ENCODE measurements at places on chromosomes 5 and 9.

GRCh38 chr5:96794757-96795156 lies 13.0 kb downstream of the ERAP1 start:
- DNase-seq = no peak

DNA sequence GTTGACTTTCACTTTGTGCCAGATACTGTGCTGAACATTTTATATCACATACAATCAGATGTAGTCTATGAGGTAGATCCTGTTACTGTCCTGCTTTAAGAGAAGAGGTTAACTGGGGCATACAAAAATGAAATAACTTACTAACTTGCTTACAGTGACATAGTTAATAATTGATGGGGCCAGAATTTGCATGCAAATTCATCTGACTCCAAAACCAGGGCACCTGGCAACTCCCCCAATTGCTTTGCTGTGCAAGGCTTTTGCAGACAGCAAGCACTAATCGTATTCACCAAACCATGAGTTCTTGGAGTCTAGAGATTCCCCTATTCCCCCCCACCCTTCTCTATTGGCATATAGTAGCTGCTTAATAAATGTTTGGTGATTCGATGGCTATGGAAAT lies 155.9 kb downstream of the TTLL11 start:
- DNase-seq = no peak

DNA sequence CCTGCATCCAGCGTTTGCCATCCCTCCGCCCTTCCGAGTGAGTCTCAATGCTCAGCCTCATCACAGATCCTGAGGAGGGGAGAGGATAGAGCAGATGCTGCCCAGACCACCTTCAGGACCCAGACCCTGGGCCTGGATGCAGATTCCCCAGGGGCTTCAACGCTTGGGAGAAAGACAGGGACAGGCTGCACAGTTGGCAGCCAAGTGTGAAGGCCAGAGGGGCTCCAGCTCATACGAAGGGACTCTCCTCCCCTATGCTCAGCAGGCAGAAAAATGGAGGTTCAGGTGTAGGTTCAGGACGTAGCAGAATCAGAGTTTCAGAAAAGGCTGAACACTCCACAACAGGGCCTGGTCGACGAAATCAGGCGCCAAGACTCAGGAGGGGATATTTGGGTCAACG lies 378.5 kb upstream of the IRX1 start:
- no peak for DNase-seq

DNA sequence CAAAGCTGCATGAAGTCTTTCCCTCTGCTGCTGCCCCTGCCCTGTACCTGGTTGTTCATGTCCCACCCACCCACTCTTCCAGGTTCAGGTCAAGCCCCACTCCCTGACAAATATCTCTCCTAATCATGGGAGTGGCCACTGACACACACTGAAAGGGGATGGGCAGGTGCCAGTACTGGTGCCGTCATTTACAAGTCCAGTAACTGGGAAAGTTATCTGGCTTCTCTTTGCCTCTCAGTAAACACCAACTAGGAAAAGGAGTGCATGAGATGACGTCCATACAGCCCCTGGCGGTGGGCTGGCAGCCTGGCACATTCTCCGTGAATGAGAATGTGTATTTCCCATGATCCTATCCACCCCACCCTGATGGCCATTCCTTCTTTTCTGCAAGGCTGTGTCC lies 225.2 kb downstream of the FSTL4 start:
- DNase-seq = no peak

DNA sequence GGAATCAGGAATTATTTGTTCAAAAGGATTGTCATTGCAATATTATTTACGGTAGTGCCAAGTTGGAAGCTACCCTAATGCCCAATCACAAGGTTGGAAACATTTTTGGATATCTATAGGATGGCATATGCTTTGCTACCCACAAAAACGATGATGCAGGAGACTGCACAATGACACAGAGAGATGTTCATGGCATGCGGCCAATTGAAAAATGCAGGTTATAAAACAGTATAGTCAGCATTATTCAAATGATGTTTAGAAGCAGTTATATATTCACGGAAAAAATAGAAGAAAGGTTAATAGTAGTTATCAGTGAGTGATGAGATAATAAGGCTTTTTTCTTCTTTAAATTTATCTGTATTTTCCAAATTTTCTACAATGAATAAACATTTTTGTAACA lies 5.9 kb upstream of the ACSL6 start:
- no peak for DNase-seq

DNA sequence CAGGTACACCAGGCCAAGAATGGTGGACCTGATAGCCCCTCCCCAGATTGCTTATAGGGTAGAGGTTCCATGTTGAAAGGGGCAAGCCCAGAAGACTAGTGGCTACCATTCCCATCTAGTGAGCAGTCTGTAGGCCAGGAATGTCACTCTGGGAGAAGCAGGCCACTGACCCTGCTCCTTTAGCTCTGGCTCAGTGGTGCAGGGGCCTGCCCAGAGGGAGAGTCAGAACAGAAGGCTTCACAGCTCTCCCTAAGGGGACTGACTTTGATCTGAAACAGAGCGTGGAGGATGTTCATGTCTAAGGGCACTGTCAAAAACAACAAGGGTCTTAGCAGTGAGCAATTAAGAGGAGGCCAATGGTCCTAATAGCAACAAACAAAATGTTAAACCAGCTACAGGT lies 81.7 kb downstream of the ZNF354C start:
- no peak for DNase-seq
